ENCODE measurements at places on chromosomes 1 and 21.

- no peaks in the 10 kb centered on the region for H3K4me1 ChIP-seq
- no peaks in the 10 kb centered on the region for H3K36me3 ChIP-seq
- H3K27ac ChIP-seq = no peak overlapping the region
- H3K27me3 ChIP-seq = no peaks in the 10 kb centered on the region
Measured at GRCh38 chr21:14452031-14452726, 69.2 kb upstream of the HSPA13 start.

DNA sequence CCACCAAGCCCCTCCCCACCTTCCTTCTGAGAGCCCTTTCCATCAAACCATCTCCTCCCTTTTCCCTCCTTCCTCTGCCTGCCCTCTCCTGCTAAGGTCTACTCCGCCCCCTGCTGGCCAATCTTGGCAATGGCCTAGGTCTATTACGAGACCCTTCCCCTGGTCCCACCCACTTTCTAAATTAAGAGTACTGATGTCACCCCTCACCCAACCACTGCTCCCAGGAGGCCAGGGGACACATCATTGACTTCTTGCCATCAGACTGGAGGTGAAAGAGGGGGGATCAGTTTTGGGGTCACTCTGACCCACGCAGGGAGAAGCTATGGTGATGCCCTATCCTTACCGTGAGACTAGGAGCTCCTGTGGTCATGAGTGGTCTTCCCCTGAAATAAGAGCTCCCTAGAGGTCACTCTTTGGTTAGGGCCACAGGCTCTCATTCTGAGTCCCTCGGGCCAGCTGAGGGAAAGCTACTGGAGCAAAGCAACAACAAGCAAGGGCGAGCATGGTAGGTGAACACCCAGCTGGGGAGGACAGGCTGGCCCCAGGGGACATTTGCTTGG is 34.6 kb upstream of the S100A7 start:
- H3K27ac ChIP-seq = no peak overlapping the region
- peaks cover 6% of the 10 kb centered on the region for H3K4me1 ChIP-seq
- H3K4me3 ChIP-seq = no peak overlapping the region
- peak; percentile 73 for DNase-seq

- peaks cover 31% of the 10 kb centered on the region for H3K4me1 ChIP-seq
- peak overlapping the region; percentile 34 for H3K27ac ChIP-seq
- H3K4me3 ChIP-seq = no peak overlapping the region
- DNase-seq = no peak
Measured at GRCh38 chr1:53123453-53124140, 18.8 kb downstream of the SLC1A7 start.

DNA sequence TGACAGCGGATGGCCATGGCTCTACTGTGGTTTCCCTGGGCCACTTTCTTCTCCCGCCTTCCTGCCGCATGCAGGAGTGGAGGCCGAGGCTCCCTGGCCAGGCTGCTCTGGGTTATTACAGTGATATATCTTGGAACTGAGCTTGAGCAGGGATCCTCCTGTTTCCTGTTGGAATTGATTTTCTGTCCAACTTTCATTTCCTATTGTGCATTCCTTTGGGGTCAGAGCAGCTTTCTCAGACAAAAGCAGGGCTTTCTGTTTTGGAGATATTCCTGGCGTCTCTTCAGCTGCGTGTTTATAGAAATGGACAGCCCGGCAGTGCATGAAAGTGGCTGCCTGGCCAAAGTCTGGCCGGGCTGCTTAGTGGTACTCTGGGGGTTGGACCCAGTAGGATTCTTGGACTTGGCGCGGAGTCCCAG is 146.4 kb downstream of the KIF26B start:
- peaks cover 12% of the 10 kb centered on the region for H3K4me1 ChIP-seq
- no peak overlapping the region for H3K4me3 ChIP-seq
- peak; percentile 93 for DNase-seq
- H3K27me3 ChIP-seq = no peaks in the 10 kb centered on the region

DNA sequence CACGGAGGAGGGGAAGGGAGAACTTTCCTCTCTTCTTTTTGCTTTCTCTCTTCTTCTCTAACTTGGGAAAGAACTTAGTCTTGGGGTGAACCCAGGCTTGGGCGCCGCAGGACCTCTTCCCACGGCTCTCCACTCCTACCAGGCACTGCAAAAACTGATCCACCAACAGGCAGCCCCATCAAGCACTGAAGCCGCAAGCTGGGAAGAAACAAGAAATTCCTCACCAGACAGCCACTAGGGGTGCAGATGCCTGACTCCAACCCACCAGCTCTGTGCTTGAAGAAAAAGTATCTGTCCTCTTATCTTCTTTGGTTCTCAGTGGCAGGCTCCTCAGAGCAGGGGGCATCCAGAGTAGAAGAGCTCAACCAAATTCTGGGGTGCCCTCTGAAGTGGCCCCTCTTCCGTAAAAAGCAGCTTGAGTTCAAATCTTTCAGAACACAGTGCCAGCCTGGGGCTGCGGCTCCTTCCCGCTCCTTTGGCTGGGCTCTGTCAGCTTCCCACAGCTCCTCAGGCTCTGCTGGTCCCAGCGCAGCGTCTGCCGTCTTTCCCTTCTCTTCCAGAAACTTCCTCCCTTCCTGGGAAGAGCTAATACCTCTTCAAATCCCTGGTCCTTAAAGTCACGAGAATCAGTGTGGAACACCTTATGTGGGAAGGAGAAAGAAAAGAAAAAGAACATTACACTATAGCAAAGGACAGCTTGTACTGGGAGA is 2.4 kb downstream of the SLC41A1 start:
- DNase-seq = no peak
- H3K27ac ChIP-seq = no peak overlapping the region
- H3K36me3 ChIP-seq = peaks cover 2% of the 10 kb centered on the region
- peaks cover 30% of the 10 kb centered on the region for H3K4me1 ChIP-seq
- H3K27me3 ChIP-seq = no peaks in the 10 kb centered on the region

DNA sequence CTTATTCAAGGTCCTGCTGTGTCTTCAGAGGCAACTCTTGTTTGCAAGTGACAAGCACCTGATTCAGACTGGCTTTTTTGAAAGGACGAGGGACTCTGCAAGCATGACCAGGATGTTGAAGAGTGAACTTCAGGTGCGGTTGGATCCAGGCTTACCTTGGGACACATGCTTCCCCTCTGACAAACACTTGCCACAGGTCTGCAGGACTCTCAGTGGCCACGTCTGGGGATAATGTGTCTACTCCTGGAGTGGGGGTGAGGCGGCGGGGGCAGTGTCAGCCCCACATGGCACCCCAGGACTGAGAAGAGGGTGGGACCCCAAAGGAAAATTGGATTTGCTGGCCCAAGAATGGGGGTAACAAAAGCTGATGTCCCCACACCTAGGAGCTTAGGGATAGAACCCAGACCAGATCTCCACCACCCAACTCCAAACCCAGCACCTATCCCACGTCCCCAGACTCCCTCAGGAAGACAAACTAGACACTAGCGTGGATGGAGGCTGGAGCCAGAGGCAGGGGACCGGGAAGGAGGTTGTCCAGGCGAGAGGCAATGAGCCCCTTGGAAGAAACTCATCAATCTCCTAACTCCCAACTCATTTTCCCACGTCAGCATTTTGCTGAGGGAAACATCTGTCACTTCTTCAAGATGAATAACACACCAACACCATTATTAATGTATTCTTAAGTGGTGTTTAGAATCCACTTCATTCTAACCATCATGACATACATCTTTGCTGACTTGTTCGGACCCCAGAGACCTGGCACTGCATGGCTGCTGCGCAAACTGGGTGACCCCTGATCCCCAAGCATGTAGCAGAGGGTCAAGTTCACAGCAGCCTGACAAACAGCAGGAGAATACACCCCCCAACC is 32.0 kb upstream of the LAPTM5 start:
- H3K4me3 ChIP-seq = no peak overlapping the region
- no peaks in the 10 kb centered on the region for H3K27me3 ChIP-seq
- no peaks in the 10 kb centered on the region for H3K4me1 ChIP-seq

DNA sequence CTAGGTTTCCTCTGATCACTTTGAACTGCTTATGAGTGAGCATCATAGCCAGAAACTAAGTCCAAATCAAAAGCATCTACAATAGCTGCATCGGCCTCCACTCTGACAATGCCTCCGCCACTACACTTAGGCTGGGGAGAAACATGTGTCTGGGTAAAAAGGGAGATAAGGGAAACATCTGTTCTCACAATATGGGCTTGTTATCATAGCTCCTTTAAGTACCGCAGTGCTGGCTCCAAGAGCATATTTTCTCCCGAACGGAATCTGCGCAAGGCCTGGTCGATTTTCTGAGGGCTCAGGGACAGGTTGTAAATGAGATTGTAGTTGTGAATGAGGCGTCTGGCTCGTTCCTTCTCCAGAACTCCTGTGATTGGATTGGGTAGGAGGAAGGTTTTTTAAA is 63.9 kb upstream of the CYP2J2 start:
- DNase-seq = peak; percentile 42
- H3K27ac ChIP-seq = no peak overlapping the region
- H3K27me3 ChIP-seq = no peaks in the 10 kb centered on the region
- no peaks in the 10 kb centered on the region for H3K36me3 ChIP-seq
- H3K4me1 ChIP-seq = no peaks in the 10 kb centered on the region

GRCh38 chr1:79117376-79117775 is 110.8 kb upstream of the ADGRL4 start:
- no peaks in the 10 kb centered on the region for H3K4me1 ChIP-seq
- H3K4me3 ChIP-seq = no peak overlapping the region
- no peaks in the 10 kb centered on the region for H3K27me3 ChIP-seq
- no peaks in the 10 kb centered on the region for H3K36me3 ChIP-seq
- no peak for DNase-seq

- H3K4me3 ChIP-seq = no peak overlapping the region
- H3K27ac ChIP-seq = no peak overlapping the region
- no peaks in the 10 kb centered on the region for H3K27me3 ChIP-seq
Measured at GRCh38 chr1:46587069-46587468, 17.0 kb downstream of the MKNK1 start.

DNA sequence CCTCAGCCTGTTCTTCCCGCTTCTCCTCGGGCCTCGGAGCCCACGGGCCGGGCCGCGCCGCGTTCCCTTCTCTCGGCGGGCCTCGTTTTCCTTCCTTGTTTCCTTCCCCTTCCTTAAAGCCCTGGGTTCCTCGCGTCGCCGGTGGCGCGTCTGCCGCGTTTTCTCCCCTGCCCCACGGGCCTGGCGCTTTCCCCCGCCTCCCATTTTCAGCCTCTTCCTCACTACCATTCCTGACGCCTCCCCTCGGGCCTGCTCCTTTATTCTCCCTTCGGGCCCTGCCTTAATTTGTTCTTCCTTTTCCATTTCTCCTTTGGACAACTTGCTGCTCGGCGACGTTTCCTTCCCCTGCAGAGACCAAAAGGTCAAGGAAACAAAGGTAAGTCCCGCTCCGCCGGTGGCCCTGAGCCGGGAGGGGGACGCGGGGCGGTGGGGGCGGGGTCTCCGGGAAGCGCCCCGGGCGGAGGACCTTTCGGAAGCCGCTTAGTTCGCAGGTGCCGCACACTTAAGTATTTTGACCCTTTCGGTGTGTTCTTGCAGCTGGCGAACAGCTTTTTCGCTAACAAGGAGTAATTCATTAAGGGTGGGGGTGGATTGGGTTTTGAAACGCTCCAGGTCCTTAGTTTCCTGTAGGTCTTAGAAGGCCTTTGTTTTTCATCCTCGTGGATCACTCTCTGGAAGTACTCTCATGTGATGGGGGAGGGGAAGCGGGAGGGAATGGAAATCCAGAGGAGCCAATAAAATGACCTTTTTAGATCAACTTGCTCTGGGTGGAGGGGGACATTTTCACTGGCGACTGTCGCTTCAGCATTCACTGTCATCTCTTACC is 780 bp downstream of the YTHDF2 start:
- peak overlapping the region; percentile 96 for H3K27ac ChIP-seq
- no peaks in the 10 kb centered on the region for H3K36me3 ChIP-seq
- no peaks in the 10 kb centered on the region for H3K4me1 ChIP-seq
- peak; percentile 67 for DNase-seq
- H3K27me3 ChIP-seq = no peaks in the 10 kb centered on the region

DNA sequence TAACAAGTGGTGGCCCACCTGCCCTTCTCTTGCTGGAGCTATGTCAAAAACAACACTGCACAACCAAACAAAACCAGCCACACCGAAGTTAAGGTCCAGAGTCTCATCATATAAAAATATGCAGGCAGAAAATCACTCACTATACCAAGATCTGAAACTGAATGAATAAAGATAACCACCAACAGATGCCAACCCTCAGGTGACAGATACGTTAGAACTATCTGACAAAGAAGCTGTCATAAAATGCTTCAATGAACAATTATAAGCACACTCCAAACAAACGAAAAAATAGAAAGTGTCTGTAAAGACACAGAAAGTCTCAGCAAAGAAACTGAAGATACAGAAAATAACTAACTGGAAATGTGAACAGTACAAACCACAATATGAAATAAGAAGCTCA is 14.0 kb downstream of the ZNF496 start:
- peaks cover 20% of the 10 kb centered on the region for H3K36me3 ChIP-seq
- no peaks in the 10 kb centered on the region for H3K4me1 ChIP-seq
- no peaks in the 10 kb centered on the region for H3K27me3 ChIP-seq
- no peak overlapping the region for H3K4me3 ChIP-seq
- no peak for DNase-seq

- no peaks in the 10 kb centered on the region for H3K36me3 ChIP-seq
- no peak for DNase-seq
- no peaks in the 10 kb centered on the region for H3K27me3 ChIP-seq
- H3K4me3 ChIP-seq = no peak overlapping the region
- no peaks in the 10 kb centered on the region for H3K4me1 ChIP-seq
Measured at GRCh38 chr1:70656361-70656760, 245.3 kb downstream of the CTH start.

DNA sequence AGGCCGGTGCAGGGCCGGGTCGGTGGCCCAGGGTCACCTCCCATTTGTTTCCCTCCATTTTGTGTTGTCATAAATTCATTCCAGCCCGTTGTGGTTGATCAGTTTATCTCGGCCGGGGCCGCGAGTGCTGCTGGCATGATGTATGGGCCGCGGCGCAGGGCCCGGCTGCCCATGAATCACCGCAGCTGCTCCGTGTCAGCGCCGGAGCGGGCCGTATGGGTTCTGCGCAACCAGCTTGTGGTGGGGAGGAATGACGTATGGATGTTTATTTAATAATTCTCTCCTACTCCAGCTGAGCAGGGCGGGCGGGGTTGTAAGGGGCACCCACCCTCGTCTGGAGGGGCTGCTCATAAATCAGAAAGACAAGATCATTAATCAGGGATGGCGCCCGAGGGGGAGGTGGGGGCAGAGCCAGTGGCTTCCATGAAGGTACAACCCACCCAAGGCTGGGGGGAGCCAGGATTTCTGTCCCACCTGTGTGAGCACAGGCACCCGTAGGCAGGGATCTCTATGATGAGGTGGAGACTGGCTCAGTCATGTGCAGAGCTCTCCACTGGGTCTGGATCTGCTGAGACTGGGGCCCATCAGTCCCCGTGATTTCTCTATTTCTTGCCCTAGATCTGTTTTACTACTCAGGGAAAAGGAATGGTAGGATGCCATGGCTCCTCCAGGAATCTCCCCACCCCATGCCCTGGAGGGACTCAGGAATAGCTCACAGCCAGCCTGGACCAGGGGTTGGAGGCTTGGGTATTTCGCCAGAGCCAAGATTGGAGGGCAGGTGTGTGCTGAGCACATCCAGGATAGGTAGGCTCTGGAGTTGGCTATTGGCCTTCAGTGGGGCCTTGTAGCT is 27.8 kb downstream of the TMEM53 start:
- no peak overlapping the region for H3K4me3 ChIP-seq
- H3K4me1 ChIP-seq = no peaks in the 10 kb centered on the region
- H3K36me3 ChIP-seq = peaks cover 28% of the 10 kb centered on the region
- peak; percentile 43 for DNase-seq
- no peaks in the 10 kb centered on the region for H3K27me3 ChIP-seq

Data from lung (tissue), 17 donors.